Right ventricle myocardium superior (tissue), 1 donor: ENCODE measurements at places on chromosomes 4 and X. TPM values are rescaled to one million over a fixed set of nuclear protein-coding genes. Genes with fewer than 3 reads are reported as not detected.

The CYLC1 gene
- total RNA-seq, result not detected

The CCSER1 gene
- 13.8 TPM for total RNA-seq

The MAGEA4 gene
- total RNA-seq, result not detected

The ERAS gene
- total RNA-seq, result not detected

The ZNF81 gene
- total RNA-seq, result 5.3 TPM

The CC2D2A gene
- total RNA-seq, result 6.7 TPM

The FAM199X gene
- 9.0 TPM for total RNA-seq

The RHOXF2B gene
- total RNA-seq, result not detected

The ZNF732 gene
- not detected for total RNA-seq

The FDCSP gene
- not detected for total RNA-seq

The JCHAIN gene
- total RNA-seq, result 4.4 TPM

The ZIC3 gene
- total RNA-seq, result not detected

The TIMM8A gene
- total RNA-seq, result 20.3 TPM

The CORIN gene
- total RNA-seq, result 65.0 TPM

The BMX gene
- 1.8 TPM for total RNA-seq

The PDE5A gene
- 6.5 TPM for total RNA-seq

The DDIT4L gene
- 0.46 TPM for total RNA-seq

The COL25A1 gene
- total RNA-seq, result 0.24 TPM

The AWAT2 gene
- total RNA-seq, result not detected

The ANKRD50 gene
- total RNA-seq, result 5.3 TPM

The MAGEA2 gene
- total RNA-seq, result not detected

The EGFL6 gene
- not detected for total RNA-seq

The CLDN34 gene
- total RNA-seq, result not detected

The TRIM61 gene
- total RNA-seq, result 2.0 TPM

The PHOX2B gene
- total RNA-seq, result not detected

The PCGF3 gene
- 20.8 TPM for total RNA-seq

The LRRC66 gene
- 0.32 TPM for total RNA-seq

The FHIP1A gene
- total RNA-seq, result 16.8 TPM

The EXOC1L gene
- total RNA-seq, result not detected

The P2RY10 gene
- total RNA-seq, result not detected

The HSFX4 gene
- not detected for total RNA-seq

The COMMD8 gene
- total RNA-seq, result 13.1 TPM

The WDFY3 gene
- total RNA-seq, result 34.2 TPM

The LIMCH1 gene
- 272 TPM for total RNA-seq

The DDX53 gene
- not detected for total RNA-seq

The TLR7 gene
- total RNA-seq, result 0.62 TPM

The NIPAL1 gene
- total RNA-seq, result 0.43 TPM

The PASD1 gene
- not detected for total RNA-seq

The NR3C2 gene
- 24.7 TPM for total RNA-seq

The FBXW7 gene
- 49.6 TPM for total RNA-seq

The ARHGAP4 gene
- total RNA-seq, result 10.3 TPM

The PKD2 gene
- total RNA-seq, result 11.6 TPM

The TIGD4 gene
- total RNA-seq, result 0.13 TPM

The NEIL3 gene
- total RNA-seq, result not detected

The GABRG1 gene
- total RNA-seq, result not detected

The MTNR1A gene
- total RNA-seq, result not detected

The OTUD4 gene
- 36.2 TPM for total RNA-seq

The GALNT7 gene
- total RNA-seq, result 3.4 TPM

The KCNE5 gene
- 0.24 TPM for total RNA-seq

The LRP2BP gene
- total RNA-seq, result 2.6 TPM

The PIM2 gene
- 3.0 TPM for total RNA-seq

The VCX2 gene
- not detected for total RNA-seq

The PTTG2 gene
- 0.67 TPM for total RNA-seq

The KLF8 gene
- total RNA-seq, result 3.2 TPM

The ZXDB gene
- total RNA-seq, result 4.6 TPM

The GPR34 gene
- 6.4 TPM for total RNA-seq

The ADD1 gene
- total RNA-seq, result 217 TPM

The NBDY gene
- 22.3 TPM for total RNA-seq
